ENCODE measurements at places on chromosomes 3 and 15.

DNA sequence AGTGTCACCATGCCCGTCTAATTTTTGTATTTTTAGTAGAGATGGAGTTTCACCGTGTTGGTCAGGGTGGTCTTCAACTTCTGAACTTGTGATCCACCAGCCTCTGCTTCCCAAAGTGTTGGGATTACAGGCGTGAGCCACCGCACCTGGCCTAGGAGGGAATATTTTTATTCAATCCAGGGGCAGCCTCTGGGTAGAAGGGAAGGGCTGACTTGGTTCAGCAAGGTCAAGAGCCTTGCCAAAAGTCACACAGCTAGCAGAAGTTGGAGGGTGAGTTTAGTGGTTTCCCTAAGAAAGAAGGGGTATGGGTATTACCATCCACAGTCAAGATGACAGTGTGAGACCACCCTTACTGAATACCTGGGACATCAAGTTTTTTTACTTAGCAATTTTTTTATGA, 4.9 kb upstream of the AEN start:
- no peak for DNase-seq

- no peak for DNase-seq
Observed at GRCh38 chr3:127457094-127457475, 133.4 kb downstream of the TPRA1 start.

DNA sequence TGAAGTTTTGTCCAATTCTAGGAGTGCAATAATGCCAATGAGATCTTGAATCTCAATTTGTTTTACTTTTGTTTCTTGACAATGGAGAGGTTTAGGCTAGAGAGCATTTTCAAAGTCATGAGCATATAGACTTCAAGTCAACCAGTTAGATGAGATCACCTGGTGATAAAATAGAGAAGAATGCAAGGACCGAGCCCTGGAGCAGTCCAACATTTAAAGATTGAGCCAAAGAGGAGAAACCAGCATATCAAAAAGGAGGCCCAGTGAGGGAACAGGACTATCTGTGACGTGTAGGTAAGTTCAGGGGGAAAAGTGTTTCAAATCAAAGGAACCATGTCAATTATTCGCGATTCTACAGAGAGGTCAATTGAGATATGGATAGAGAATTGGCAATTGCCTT, 1.7 kb upstream of the PIAS1 start:
- no peak for DNase-seq

GRCh38 chr3:197728487-197728886, 8.2 kb downstream of the RUBCN start:
- DNase-seq, result no peak

- no peak for DNase-seq
Observed at GRCh38 chr15:55770806-55771205, 27.9 kb upstream of the PRTG start.

DNA sequence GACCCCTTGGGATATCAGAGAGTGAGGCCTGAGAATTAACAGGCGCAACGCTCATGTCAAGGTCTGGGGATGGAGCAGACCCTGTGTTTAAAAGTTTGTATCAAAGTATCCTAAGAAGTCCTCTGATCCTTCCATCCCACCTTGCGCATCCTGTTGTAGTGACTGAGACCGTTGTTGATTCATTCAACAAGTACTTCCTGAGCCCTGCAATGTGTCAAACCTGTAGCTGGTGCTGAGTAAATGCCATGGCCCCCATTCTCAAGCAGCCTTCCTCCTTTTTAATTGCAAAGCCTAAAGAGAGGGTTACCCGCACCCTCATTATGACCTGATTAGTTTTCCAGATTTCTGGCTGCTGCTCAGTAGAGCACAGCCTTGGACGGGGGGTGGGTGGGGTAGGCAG, 46.4 kb downstream of the RPLP1 start:
- no peak for DNase-seq

DNA sequence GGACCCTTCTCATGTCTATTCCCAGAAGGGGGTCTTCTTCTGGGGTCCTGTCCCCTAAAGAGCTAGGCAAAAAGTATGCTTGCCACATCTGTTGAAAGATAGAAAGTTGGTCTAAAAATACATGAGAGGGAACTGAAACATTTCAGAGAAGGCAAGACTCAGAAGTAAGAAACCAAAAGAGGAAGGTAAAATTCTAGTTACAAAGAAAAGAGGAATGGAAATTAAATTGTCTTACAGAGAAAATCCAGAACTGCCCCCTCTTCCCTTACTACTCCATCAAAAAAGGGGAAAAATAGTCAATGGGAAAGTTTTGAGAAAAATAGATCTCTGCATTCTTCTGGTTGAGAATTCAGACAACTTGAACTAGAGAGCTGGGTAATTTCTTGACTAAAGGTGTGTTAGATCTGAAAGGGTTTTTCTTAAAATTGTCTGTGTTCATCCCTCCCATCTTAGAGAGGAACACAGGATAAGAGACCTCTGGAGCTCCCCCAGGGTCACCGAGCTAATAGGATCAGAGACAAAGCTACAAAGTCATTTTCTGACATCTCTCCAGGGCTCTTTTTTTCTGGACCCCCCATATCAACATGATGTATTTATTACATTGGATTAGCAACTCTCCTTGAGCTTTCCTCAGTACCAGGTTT, 32.3 kb upstream of the CCR2 start:
- no peak for DNase-seq

DNA sequence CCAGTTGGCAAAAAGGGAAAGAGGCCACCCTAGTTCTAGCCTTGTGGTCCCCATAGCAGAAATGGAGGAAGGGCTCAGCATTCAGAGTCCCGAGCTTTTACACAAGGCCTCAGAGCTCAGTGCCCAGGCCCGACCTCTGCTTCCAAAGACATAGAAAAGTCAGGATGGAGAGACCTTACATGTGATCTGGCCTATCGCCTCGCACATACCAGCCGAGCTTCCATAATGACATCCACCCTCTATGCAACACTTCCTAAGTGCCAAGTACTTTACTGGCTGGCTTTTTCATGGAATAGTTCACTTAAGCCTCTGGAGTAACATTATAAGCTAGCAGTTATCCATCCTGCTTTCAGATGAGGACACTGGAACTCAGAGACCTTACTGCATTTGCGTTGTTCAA, 275.9 kb downstream of the FAM43A start:
- no peak for DNase-seq

DNA sequence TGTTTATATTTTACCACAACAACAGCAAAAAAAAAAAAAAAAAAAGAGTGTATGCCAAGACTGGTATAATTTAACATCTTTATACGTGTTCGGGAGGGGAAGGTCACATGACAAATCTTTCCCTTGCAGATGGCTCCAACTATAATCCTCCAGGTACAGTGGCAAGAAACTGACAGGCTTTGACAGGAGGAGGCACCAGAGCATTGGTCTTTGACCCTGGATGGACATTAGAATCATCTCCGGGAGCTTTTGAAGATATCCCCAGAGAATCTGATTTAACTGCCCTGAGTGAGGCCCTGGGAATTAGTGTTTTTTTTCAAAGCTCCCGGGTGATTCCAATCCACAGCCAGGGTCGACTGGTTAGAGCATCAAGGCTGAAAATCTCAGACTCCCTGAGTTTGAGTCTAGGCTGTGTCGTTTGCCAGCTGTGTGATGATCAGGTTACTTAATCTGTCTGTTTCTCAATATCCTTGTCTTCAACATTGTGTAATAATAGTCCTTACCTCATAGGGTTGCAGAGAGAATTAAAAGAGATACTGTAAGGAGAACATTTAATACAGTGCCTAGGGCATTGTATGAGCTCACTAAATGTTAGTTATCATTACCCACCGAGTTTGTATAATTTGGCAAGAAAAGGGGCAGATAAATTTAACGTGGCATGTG, 8.9 kb upstream of the SEMA5B start:
- DNase-seq, result no peak

DNA sequence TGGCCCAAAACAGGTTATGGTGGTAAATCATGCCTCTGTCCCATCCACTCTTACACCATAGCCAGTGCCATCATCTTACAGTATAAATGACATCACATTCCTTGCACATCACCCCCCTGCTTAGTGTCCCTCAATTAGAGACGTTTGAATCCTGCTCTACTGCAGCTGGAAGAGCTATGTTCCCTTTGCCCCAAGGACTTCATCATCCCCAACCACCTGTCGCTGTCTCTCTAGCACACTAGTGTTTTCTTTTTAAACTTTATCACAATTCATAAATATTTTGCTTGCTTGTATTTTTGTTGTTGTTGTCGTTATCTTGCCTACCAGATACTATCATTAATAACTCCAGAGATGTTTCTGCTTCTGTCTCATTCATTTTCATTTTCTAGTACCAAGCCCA, 28.7 kb downstream of the SPTSSB start:
- no peak for DNase-seq

GRCh38 chr3:182294696-182295095, 498.6 kb upstream of the ATP11B start:
- no peak for DNase-seq

DNA sequence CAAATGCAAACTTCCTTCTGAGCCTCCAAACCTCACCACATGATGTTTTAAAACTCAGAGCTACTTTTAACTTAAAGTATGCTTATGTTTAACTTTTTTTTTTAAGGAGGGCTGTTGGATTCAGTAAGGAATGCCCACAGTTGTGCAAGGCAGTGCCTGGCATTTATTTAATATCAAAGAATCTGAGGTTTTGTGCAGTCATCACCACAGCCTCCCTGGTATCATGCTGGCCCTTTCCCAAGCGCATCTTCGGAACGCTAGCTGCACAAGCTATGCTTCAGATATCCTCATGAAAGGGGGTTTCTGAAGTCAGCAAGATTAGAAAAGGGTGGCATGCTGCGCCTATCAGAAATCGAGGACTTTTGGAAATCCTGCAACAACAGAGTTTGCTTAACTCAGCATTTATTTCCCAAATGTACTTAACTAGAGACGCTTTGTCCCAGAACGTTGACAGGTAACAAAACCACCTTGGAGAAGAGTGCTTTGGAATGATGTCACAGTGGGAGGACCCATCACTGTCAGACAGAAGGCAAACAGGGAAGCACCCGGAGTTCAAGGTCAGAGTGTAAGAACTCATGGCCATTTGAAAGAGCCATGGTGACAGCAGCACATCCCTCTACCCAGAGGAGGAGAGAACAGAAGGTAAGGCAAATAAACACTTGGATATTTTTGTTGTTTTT, 120.2 kb upstream of the IGF1R start:
- DNase-seq, result no peak

DNA sequence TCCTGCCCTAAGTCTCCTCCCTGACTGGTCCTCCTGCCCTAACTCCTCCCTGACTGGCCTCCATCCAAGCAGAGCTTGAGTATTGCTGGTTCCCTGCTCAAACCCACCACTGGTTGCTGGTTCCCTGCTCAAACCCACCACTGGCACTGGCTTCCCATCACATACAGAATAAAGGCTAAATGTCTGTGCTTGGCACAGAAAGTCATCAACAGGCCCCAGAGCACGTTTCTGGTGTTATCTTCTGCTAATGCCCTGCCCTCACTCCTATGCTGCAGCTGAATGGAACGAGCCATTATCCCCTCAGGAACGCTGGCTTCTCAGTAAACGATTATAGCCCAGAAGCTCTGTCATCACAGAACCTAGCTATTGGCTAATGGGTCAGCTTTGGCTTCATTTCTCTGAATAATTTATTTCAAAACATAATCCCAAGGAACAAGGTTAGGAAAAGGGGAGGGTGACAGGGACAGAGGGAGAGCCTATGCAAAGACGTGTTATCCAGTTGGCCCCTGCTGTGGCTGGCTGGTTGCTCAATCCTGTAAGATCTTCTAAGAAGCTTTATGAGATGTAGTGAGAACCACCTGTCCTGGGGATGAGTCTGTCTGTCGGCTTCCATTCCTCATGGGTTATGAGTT, 6.3 kb upstream of the MUC20 start:
- DNase-seq, result no peak

DNA sequence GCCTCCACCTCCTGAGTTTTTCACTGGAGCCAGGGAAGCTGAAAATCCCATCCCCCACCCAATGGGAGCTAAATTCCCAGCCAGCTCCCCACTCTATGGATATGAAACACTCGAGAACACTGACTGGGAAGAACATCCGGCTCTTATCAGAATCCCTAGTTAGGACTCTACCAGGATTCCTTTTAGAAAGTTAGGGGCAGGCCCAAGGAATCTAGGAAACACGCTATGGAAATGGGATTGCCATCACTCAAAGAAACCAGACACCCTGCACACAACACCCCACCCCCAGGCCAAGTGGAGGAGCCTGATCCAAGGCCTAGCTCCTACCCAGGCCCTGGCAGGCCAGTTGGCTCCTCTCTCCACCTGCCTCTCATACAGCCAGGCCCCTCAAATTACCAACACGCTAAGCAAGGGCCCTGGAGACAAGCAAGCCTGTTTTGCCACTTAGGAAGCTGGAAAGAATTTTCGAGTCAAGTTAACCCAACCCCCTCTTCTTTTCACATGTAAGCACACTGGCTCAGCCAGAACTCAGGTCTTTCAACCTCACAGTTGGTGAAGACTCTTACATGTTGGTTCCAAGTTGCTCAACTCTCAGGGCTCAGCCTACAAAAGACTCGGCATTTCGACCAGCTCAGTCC, 75.5 kb downstream of the RBPMS2 start:
- DNase-seq, result no peak

- no peak for DNase-seq
Observed at GRCh38 chr15:99619712-99620111, 53.9 kb downstream of the MEF2A start.

DNA sequence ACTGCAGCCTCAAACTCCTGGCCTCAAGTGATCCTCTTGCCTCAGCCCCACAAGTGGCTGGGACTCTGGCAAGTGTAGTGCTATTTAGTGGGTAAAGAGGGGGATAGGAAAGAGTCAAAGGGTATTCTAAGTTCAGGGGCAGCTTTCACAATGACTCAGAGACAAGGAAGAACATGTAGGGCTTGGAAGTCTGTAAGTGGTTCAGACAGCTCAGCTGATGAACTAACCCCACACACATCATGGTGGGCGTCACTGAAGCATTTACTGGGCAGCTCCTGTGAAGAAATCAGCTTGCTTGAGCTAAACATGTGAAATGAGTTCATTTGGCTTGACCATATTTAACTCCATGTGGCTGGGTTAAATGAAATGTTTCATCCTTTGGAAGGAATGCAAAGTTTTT, 34.6 kb upstream of the THSD4 start:
- no peak for DNase-seq

DNA sequence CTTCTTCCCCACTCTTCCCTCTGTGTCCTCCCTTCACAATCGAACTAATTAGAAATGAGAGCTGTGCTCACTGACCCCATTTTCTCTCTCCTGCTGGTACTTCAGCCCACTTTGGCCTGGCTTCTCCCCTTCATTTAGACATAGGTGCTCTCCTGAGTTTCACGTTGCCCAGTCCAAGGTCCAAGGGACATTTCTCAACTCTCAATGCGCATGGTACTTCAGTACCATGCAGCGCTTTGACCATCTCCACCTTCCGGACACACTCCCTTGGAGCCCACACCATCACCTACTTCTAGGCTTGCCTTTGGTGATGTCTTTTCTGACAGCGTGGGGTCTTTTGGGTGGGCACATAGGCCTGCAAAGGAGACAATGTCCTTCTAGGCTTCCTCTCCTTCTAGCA, 99.7 kb downstream of the ABHD5 start:
- DNase-seq, result no peak

Measured in activated CD8-positive, alpha-beta memory T cell treated with anti-CD3 and anti-CD28 coated beads for 1 hour (primary cell).